ENCODE measurements at places on chromosomes 1 and 21.

GRCh38 chr1:59272507-59272906 lies 24.4 kb upstream of the FGGY start:
- no peak for DNase-seq

GRCh38 chr21:42346866-42347600 lies 3.8 kb downstream of the TFF2 start:
- no peak for DNase-seq

GRCh38 chr1:50705699-50706098 lies 254.4 kb downstream of the FAF1 start:
- no peak for DNase-seq

DNA sequence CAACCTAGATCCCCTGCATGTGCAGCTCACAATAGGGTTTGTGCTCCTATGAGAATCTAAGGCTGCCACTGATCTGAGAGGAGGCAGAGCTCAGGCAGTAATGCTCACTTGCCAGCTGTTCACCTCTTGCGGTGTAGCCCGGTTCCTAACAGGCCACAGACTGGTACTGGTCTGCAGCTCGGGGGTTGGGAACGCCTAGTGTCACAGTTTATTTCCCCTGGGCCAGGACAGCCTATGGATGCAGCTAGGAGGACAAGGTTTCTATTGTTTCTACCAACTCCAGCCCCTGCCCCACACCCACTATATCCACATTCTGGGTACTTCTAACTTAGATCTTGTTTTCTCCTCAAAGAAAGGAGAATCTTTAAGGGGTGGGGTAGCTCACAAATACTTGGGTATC lies 58.7 kb upstream of the PRRC2C start:
- no peak for DNase-seq

DNA sequence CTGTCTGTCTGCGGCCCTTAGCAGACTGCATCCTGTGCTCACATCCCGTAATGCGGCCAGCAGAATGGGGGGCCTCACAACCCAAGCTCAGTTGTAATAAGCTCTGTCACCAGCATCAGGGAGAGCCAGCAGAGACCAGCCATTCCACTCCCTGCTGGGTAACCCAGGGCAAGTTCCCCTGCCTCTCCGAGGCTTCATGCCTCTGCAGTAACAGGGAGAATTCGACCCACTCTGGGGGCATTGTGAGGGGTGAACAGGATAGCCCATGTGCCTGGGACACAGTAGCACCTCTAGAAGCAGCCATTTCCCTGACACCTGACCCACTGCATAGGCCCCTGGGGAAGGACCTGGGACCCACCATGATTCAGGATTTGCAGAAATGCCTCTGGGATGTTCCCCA lies 461.2 kb downstream of the MATN1 start:
- DNase-seq = no peak

DNA sequence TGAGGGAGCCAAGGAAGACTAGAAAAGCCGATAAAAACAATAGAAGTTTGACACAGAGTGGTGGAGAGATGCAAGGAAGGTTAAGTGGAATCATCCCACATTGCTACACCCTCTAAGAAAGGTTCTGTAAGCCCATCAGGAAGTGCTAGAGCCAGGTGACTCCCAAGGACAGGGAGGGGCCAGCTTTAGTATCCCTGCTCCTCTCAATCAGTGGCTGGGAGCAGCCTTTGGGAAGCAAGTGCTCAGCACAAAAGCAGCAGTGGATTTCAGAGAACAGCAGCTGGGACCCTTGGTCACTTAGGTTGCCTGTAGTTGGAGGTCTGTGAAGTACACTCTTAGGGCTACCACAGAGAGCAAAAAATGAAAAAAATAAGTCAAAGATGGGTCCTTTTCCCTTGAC lies 42.5 kb downstream of the NME7 start:
- DNase-seq = no peak

DNA sequence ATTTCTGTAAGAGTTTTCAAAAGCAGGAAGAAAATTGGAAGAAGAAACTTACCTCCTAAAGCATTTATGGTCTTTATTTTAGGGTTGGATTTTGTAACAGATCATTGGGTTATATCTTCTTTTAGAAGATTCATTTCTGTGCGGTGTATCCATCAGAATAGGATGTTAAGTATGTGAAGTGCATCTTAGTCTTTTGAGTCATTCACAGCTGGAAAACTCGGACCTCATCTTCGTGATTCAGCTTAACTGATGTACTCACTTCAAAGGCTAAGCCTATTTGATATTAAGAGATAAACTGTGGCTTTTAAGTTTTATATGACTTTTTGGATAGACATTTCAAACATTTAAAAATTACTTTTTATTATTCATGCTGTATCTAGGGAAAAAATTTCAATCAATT lies 56.3 kb downstream of the GIPC2 start:
- no peak for DNase-seq

DNA sequence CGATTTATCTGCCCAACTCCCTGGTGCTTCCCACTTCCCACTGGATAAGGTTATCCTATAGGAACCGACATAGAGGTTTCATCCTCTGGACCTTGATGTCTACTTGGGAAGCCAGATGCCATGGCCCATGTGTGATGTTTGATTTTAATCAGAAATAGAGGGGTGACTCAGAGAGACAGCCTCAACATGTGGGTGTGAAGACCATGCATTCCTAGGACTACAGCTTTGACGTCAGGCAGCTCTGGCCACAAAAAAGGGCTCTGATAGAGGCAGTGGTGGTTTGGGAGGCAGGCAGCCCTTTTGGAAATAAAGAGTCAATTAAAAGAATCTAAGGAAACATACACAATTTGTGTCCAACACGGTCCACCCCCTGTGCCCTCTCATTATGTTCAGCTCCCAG lies 5.2 kb upstream of the SH2D2A start:
- no peak for DNase-seq

DNA sequence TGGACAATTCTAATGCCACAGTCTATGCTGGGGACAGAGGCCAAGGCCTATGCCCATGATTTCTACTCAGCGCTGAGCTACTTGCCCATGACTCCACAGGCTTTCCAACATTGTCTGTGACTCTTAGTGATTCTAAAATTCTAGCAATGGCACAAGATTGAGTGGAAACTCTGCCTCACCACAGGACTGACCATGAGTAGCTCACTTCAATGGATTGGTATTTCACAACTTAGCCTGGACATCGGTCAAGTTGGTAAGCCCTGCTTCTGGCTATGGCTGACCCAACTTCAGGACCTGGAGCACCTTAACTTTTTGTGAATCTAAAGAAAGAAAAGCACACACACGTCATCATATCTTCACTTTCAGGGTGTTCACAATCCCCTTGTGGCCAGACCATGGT lies 255.1 kb downstream of the SDCCAG8 start:
- DNase-seq = no peak

DNA sequence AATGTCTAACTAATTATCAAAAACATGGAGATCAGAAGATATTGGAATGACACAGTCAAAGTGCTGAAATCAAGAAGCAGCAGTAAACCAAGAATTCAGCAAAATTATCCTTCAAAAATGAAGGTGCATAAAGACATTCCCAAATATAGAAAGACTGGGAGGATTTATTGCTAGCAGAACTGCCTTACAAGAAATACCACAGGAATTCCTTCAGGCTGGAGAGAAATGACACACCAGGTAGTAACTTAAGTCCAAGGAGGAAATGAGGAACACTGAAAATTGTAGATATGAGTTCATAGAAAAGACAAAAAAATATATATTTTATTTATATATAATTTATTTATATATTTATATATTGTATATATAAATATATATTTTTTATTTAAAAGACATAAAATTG lies 217.2 kb downstream of the RPS6KC1 start:
- no peak for DNase-seq

DNA sequence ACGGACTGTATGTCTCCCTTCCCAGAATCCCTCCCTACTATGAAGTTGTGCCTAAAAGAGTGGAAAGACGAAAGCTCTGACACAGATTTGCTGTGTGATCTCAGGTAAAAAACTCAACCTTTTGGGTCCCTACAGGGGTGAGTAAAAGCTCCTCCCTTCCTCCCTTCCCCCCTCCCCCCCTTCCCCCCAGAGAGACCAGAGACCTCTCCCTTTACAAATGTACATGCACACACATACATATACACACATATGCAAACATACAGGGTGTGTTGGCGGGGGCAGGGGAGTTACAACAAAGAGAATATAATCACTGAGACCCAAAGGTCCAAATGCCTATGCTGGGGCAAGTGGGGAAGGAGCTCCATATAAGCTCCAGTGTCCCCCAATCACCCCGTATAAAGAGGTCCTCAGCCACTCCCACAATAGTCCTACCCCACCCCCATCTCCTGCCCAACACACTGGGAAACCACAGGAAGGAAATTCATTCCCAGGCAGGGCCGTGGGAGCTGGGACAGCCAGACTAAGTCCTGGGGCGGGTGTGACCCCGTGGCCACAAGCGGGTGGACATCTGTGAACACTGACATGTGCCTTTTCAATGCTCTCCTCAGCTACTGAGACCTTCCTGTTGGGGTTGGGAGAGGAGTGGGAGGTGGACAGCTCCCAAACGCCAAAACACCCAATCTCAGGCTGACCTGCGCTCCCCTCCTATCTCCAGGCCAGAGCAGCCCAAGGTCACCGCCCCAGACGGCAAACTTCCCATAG lies 2.0 kb downstream of the MEF2D start:
- DNase-seq = no peak

- no peak for DNase-seq
These were observed 439.4 kb downstream of the CAMTA1 start for GRCh38 chr1:7224644-7225043.

All from NCI-H1417 treated with DMSO at 0.1 percent for 48 hours (cell line).